Activated CD8-positive, alpha-beta T cell treated with anti-CD3 and anti-CD28 coated beads for 36 hours (primary cell): ENCODE measurements at places on chromosomes 3 and 15. TPM values are rescaled to one million over a fixed set of nuclear protein-coding genes. Genes with fewer than 3 reads are reported as not detected.

CHRM5 gene
- total RNA-seq = not detected

DNA sequence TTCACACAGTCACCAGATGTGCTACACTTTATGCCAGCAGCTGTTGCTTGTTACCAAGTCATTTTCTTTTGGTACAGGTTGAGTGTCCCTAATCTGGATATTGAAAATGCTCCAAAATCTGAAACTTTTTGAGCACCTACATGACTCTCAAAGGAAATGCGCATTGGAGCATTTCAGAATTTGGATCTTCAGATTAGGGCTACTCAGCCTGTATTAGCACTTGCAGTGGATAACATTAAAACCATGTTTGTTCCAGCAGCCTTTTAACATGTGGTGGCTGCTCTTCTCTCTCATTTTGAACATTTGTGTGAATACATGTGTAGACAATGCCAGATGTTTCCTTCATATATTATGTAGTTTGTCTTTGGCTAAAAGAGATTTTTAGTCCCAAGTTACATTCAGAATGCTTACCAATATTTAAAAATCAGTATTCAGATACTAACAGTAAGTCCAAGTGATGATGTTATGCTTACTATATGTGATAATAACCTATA, 230.9 kb upstream of the UBE2E1 start:
- DNase-seq = no peak

P2RY14 gene
- total RNA-seq = 0.51 TPM

SPATA12 gene
- not detected for total RNA-seq

GOLGA6L7 gene
- total RNA-seq = not detected

DNA sequence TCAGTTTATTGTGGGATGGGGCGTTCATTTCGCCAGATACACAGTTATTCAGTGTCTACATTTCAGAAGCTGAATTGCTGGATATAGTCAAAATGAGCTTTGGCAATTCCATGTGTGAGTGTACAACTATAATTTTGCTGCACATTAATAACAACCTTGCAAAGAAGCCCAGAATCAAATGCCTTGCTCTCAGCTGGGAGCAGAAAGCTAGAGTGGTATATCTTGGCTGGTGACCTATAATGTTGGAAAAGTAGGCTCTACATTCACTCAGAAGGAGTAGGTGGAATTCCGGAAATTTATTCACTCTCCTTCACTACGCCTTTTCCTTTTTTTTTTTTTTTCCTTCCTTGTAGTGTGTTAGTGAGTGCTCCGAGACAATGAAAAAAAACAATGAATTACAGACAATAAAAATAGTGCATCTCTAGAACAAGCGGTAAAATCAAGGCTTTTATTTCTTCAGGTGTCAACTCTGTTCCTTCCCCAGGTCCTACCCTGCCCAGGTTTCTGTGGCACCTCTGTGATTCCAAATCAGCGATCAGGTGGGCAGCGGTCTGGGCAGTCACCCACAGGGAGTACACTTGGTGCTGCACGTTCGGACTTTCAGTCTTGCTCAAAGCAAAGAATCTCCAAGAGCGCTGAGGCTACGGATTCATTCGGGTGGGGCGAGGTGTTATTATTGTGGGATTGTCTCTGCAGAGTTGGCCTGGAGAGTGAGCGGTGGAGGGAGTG, 910 bp upstream of the ARPP21 start:
- no peak for DNase-seq

GRCh38 chr3:4551051-4551711, 58.0 kb downstream of the ITPR1 start:
- no peak for DNase-seq

GRCh38 chr3:150069633-150070032, 98.9 kb upstream of the PFN2 start:
- no peak for DNase-seq

DNA sequence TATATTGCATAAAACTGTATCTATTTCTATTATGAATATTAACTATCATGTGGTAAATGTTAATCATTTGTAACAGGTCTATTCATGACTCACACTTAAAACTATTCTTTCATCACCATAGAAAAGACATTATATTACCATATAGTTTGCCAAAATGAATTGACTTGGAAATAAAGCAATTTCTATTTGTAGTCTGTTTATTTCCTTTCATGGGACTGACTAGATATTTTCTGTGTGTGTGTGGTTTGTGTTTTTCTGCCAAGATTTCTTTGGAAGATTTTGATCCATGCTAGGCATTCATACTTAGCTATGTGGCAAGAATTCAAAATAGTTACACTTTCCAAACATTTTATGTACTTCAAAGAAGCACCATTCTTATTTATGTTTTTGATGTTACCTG, 522.5 kb upstream of the AGTR1 start:
- DNase-seq = no peak

RNF111 gene
- 28.5 TPM for total RNA-seq

DNA sequence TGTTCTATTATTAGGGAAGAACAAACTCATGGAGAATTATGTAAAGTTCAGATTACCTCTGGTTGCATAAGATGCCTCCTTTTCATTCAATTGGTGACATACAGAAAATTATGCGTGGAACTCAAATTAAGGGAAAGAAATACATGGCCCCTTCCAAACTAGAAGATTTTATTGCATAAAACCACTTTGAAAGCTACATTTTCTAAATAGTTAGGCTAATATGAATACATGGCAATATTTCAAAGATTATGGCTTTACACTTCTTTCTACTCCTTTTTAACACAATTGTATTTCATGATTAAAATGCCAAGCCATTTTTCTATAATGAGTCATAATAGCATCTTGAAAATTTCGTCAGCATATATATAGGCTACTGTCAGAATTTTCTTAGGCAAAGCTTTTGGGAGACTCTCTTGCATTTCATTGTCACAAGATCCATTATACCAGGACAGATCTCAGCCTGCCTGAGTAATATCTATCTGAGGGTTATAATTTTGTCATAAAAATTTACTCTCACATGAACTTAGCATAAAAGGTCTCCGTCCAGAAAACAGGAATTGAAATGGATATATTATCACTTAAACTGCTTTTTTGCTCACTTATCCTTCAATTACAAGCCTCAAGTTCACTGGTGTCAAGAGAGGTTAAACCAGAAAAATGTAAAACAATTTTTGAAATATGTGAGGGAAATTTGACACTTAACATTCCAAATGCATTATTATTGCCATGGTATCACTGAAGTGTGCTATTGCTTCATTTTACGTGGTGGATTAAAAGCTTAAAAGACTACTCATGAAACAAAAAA, 37.1 kb downstream of the CPA3 start:
- no peak for DNase-seq

FEZF2 gene
- total RNA-seq = not detected

RSRC1 gene
- 44.7 TPM for total RNA-seq

GRK7 gene
- total RNA-seq = 0.09 TPM

DNA sequence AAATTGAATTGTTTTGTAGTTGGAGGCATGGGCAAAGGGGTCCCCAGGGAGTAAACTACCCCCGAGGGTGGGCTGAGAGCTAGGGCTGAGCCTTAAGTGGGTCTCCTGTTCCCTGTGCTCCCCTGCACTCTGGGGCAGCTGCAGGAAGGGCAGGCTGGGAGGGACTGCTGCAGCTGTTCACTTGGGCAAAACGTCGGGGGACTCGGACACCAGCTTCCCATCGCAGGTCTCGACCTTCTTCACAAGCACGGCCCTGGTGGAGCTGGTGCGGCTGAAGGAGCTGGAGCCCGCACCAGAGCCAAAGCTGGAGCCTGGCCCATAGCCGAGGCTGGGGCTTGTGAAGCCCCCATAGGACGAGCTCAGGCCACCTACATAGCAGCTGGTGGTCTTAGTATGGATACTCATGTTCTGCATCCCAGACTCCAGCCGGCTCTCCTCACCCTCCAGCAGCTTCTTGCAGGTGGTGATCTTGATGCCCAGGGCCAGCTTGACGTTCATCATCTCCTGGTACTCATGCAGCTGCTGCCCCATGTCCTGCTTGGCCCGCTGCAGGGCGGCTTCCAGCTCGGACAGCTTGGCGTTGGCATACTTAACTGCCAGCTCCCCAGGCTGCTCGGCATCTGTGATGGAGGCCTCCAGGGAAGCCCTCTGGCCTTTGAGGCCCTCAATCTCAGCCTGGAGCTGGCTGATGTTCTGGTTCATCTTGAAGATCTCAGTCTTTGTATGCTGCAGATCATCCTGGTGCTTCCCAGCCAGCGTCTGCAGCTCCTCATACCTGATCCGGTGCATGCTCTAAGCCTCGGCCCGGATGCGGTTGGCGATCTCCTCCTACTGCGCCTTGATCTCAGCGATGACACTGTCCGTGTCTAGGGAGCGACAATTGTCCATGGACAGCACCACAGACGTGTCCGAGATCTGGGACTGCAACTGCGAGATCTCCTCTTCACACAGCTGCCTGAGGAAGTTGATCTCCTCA, 423.5 kb upstream of the ARPP21 start:
- no peak for DNase-seq

SAMMSON gene
- not detected for total RNA-seq

GRCh38 chr3:153026026-153026425, 136.0 kb upstream of the RAP2B start:
- no peak for DNase-seq

GRCh38 chr3:124283652-124284023, 291.7 kb upstream of the ROPN1 start:
- DNase-seq = no peak

GRCh38 chr3:99952306-99952705, 134.6 kb downstream of the CMSS1 start:
- no peak for DNase-seq

DNA sequence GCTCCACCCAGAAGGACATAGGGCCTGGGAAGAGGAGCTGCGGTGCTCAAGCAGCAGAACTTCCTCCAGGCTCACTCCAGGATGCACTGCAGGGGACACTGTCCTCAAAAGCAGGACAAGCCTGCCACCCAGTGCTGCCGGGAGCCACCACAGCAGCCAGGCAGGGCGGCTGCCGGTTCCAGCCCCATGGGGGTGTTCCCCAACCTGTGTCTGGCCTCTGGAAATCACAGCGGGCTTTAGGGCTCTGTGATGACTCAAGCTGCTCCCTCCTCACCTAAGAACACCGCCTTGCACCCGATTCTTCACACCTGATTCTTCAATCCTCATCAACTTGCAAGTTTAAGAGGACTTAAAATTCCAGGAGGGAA, 71.9 kb upstream of the SLC6A11 start:
- DNase-seq = peak; percentile 53
